ENCODE measurements at places on chromosomes 3 and 15.

DNA sequence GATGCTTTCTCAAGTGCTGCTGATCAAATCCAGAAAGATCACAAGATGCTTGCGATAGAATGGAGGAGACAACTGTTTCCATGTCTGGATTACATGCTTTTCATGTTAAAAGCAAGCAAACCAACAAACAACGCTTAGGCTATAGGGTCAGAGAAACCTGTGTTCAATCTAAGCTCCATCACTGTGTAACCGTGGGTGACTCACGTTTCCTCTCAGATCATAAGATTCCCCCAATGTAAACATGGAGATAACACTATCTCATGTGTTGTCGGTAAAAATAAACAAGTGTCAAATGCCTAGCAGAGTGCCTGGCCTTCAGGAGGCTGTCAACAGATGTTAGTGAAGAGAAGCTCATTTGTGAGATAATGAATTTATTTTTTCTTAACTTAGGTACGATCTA, 907.8 kb downstream of the NTRK3 start:
- no peak for DNase-seq

DNA sequence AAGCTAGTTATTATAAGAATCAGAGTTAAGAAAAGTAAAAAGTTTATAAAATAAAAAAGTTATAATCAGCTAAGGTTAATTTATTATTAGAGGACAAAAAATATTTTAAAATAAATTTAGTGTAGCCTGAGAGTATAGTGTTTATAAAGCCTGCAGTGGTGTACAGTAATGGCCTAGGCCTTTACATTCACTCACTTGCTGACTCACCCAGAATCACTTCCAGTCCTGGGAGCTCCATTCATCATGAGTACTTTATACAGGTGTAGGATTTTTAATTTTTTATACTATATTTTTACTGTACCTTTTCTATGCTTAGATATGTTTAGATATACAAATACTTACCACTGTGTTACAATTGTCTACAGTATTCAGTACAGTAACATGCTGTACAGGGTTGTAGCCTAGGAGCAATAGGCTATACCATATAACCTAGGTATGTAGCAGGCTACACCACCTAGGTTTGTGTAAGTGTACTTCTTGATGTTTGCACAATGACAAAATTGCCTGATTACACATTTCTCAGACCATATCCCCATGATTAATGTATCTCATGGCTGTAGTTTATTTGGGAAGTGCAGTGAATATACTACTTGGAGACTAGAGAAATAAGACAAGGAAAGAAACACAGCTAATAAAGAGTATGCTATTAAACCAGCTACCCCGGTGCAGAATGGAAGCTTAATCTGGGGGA, 101.9 kb upstream of the GALNT15 start:
- no peak for DNase-seq

GRCh38 chr3:24101676-24102168, 156.6 kb downstream of the NR1D2 start:
- no peak for DNase-seq

- no peak for DNase-seq
Observed at GRCh38 chr3:128271536-128272332, 118.5 kb downstream of the EEFSEC start.

GRCh38 chr3:36461597-36461996, 81.3 kb downstream of the STAC start:
- DNase-seq, result no peak

GRCh38 chr15:64739577-64740143, 35.7 kb downstream of the RBPMS2 start:
- DNase-seq, result no peak

- no peak for DNase-seq
Observed at GRCh38 chr3:181969925-181970324, 258.2 kb downstream of the SOX2 start.

- DNase-seq, result no peak
Observed at GRCh38 chr3:137760341-137761098, 3.6 kb upstream of the SOX14 start.

DNA sequence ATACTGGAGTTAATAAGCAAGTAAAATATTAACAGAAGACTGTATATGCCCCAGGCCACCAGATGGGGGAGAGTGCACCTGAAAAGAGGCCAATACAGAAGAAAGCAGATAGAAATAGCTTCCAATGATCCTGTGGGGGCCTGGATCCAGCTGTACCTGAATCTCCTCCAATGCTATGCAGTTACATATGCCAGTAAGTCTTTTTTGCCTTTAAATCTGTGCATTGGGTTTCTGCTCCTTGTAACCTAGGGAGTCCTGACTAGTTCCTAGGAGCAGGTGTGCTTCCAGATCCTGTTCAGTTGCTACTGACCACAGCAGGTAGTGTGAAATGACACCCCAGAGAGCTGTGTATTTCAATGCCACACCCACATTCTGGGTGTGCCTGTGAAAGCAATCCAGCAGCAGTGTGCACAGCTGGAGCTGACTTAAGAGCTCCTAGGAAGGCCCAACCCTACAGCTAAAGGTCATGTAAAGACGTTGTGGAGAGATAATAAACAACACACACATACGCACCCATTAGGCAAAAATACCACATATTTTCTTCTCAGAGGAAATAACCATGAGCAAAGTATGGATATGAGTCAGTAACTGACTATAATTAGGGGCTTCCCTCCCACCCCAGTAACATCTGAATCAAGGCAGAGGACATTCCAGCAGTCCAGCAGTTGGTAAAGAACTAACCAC, 62.2 kb upstream of the AKAP13 start:
- no peak for DNase-seq

GRCh38 chr3:43893727-43894126, 203.0 kb downstream of the ABHD5 start:
- no peak for DNase-seq

DNA sequence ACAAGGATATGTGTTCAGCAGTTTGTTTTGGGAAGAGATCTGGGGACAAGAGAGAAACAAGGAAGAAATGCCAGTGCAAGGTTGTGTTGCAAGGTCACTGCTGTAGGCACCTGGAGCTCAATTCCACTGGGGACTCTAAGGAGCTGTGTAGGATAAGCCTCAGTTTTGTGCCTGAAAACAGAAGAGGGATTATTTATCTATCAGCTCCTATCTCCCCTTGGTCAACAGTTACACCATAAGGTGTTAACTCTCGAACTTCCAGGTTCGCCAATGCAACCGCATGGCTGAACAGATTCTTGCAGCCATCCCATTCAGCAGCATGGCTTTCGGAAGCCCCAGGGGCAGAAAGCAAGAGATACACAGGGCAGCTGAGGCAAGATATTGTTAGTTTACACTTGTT, 41.6 kb upstream of the CNOT10 start:
- DNase-seq, result no peak
